ENCODE measurements at places on chromosomes 2 and 18. TPM values are rescaled to one million over a fixed set of nuclear protein-coding genes. Genes with fewer than 3 reads are reported as not detected.

HOXD13 gene
- total RNA-seq, result 1.4 TPM

- no peak for DNase-seq
Measured at GRCh38 chr2:153478289-153479261, at the start of gene RPRM. RPRM (minus strand) TSS chr2:153478762; CDS start chr2:153478565, 197 bp downstream.

GRCh38 chr2:120656273-120656950, 79.3 kb upstream of the GLI2 start:
- DNase-seq, result no peak

DNA sequence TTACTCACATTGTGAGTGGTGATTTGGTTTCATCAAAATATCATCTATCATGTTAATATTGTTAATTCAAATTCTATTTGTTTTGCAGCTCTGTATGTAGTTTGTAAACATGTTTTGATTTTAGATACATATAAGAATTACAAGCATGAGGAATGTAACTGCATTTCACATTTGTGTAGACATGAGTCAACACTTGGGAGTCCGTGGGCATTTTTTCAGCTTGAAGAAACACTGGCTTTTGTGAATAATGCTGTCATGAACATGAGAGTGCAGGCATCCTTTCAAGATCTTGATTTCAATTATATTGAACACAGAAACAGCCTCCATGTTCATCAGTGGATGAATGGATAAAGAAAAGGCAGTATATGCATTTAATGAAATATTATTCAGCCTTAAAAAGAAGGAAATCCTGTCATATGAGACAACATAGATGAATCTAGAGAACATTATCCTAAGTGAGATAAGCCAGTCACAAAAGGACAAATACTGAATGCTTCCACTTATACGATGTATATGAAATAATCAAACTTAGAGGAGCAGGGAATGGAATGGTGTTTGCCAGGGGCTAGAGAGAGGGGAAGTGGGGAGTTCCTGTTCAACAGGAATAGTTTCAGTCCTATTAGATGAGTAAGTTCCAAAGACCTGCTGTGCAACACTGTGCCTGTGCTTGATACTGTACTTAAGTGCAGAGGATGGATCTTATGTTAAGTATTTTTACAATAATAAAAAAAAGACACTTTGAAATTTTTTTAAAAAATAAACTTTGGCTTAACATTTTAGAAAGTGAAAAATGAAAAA, 194.9 kb downstream of the LRATD1 start:
- DNase-seq, result no peak
